Dermis blood vessel endothelial cell (primary cell): ENCODE measurements at places on chromosomes 5 and 9.

- DNase-seq: no peak
Measured at GRCh38 chr5:168765551-168766425, 186.6 kb upstream of the PANK3 start.

- DNase-seq: no peak
Measured at GRCh38 chr5:137627706-137628105, 108.2 kb downstream of the KLHL3 start.

GRCh38 chr5:82160948-82161347 lies 117.2 kb downstream of the RPS23 start:
- DNase-seq: no peak

GRCh38 chr9:77960356-77961153 lies 71.1 kb downstream of the GNAQ start:
- peak; percentile 29 for DNase-seq

DNA sequence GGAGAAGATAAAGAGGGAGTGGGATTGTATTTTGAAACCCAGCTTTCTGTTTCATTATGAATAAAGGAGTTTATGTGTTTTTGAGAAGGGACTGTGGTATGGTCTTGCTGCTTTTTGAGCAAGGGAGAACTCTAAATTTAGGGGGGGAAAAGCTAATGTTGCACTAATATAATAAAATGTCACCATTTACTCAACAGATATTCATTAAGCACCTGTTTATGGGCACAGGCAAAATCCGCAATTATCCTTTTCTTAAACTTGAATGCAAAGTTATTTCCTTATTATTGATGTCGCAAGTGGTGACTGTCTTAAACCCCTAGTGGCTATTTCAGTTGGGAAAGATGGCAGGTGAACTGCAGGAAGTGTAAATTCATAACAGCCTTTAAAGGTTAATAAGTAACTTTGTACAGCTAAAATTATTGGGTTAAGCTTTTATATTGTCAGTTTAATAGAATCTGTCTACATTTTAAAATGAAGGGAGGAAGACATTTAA lies 1.5 kb downstream of the CDC42SE2 start:
- peak; percentile 56 for DNase-seq

- no peak for DNase-seq
Measured at GRCh38 chr5:50697739-50698138, 31.3 kb downstream of the PARP8 start.

DNA sequence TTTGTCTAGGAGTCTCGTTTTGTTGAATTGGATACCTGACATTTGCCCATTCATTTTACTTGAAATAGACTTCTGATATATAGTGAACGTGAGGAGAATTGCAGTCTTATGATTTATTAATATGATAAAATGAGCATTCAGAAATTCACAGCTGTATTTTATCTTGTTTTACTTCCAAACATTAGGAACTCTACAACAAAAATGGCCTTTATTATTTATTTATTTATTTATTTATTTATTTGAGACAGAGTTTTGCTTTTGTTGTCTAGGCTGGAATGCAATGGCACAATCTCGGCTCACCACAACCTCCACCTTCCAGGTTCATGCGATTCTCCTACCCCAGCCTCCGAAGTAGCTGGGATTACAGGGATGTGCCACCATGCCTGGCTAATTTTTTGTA lies 61.2 kb downstream of the RAB24 start:
- no peak for DNase-seq

DNA sequence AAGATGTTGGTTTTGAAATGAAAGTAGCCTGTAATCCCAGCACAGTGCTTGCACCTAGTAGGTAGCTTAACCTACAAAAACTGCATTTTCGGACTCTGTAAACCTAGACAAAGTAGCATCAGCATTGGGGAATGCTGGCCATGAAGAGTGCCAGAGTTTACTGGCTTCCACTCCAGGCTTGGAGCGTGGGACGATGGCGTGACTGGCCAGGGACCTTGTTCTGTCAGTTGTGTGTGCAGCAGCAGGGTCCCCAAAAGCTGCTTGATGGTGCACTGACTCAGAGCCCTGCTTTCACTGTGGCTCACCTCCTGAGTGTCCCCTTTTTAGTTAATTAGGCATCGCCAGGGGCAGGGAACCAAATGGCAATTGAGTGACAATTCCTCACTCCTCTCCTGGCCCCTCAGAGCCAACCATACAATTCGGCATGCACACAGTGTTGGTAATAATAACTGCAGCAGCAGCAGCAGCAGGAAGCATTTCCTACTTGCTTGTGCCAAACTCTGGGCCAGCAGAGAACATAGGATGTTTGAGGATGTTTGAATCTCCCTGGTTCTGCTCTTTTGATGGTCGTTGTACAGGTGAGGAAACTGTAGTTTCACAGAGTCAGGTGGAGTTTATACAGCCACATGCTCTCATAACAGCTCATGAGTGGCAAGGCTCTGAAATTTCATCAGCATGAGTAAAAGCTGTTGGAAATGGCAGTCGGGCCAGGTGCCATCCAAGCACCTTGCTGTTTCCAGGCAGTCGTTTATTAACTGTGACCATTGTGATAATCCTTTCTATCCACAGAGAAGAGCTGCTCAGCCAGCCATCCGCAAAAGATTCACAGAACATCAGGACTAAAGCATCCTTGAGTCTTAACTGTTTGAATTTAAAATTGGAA lies 4.2 kb downstream of the UBE2QL1 start:
- DNase-seq: no peak

GRCh38 chr9:101881508-101881907 lies 143.1 kb upstream of the GRIN3A start:
- DNase-seq: no peak
